ENCODE measurements at places on chromosomes 12 and 14.

- DNase-seq: peak; percentile 85
Observed at GRCh38 chr12:92629349-92630065, 73.3 kb upstream of the PLEKHG7 start.

DNA sequence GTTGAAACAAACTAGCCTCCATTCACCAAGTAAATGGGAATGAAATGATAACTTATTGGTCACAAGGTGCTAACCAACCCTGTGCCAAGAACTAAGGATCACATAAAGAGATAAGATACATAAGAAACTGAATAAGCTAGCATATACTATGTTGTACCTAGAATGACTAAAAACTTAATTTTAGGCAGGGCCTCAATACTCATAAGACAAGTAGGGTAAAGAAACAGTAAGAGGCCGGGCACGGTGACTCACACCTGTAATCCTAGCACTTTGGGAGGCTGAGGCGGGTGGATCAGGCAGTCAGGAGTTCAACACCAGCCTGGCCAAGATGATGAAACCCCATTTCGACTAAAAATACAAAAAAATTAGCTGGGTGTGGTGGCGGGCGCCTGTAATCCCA is 17.7 kb downstream of the GDF11 start:
- DNase-seq: no peak

DNA sequence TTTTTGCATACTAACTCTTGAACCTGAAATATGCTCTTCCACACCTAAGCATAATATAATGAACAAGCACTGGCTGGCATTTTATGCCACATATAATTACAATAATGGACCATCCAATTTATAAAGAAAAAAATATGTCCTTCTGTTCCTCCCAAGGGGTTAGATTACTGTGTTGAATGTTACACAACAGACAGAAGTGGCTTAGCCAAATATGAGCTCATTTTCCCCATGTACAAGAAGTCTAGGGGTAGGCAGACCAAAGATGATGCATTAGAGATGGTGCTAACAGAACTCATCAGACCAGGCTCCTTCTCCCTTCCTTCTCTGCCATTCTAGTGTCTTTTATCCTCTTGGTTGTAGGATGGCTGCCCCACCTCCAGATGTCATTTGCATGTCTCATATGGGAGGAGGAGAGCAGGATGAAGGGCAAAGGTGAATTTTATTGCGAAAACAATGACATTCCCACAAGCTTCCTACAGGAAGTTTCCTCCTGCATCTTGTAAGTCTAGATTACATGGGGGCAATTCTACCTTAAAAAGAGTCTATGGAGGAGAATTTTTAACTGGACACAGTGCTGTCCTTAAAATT is 43.9 kb upstream of the SLC2A13 start:
- DNase-seq: no peak

GRCh38 chr14:47676315-47676617 is 861 bp upstream of the MDGA2 start:
- no peak for DNase-seq

DNA sequence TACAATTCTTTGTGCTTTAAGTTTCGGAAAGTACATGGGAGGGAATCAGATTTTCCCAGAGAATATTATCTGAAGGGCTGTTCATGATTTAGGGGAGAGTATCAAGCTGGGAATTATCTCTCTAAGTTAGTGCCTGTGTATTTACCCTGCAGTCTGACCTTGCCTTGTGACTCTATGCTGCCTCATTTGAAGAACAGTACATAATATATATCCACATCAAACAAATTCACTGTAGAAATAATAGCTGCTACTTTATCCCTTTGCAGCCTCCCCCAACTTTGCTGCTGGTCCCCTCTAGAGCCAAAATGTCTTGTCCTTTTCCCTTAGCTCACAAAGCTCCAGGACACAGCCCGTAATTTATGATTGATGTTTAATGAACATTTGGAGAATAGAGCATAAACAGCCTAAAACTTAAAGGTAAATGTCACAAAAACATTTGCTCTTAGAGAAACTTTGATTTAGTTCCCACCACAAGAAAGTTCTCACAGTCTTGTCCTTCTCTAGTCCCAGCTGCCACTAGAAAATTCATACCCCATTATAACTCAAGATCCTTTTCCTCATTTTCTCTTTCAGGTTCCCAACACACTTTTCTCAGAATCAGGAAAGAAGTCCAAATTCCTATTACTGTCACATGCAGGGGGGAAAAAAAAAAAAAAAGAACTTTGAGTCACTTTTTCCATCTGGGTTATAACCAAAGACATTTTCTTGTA is 1009.6 kb downstream of the FLRT2 start:
- DNase-seq: no peak

DNA sequence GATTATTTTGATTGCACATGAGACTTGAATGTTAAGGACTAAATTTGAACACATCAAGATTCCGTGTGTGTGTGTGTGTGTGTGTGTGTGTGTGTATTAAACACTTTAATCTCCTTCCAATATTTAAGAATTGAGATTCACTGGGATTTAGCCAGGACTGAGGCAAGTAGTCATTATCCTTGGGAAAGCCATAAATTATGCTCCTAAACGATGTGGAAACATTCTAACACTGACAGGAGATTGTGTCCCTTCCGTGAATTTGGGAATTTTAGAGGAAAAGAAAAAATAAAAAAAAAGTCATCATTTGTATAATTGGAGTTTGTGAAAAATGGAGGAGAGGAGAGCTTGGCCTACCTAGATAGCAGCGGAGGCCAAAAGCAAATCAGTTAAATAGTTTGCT is 212.9 kb downstream of the DUSP6 start:
- no peak for DNase-seq

- DNase-seq: peak; percentile 4
Observed at GRCh38 chr12:69024413-69024812, 91.4 kb upstream of the CPM start.

GRCh38 chr12:3341594-3341993 is 149.4 kb upstream of the PRMT8 start:
- DNase-seq: peak; percentile 2

GRCh38 chr12:113778432-113779132 is 187.5 kb downstream of the RBM19 start:
- DNase-seq: no peak

DNA sequence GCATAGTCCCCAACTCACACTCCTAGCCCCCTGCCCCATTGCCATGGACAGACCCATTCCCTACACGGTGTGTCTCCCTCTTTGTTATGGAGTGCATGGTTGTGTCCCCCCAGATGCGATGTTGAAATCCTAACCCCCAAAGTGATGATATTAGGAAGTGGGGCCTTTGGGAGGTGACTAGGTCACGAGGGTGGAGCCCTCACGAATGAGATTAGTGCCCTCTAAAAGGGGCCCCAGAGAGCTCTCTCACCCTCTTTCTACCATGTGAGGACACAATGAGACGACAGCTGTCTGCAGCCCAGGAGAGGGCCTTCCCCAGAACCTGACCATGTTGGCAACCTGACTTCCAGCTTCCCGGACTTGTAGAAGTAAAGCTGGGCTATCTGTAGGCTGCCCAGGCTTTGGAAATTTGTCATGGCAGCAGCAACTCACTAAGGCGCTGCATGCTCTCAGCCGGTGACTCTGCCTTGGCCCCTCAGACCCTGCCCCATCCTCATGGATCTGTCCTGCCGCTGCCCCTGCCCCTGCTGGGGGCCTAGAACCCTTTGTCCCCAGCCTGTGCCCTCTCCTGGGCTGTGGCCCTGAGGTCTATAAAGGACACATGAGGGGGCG is 318.1 kb upstream of the RTL1 start:
- no peak for DNase-seq

All from NCI-H2227 treated with DMSO at 0.1 percent for 48 hours (cell line).